ENCODE measurements at places on chromosomes 5 and 9.

DNA sequence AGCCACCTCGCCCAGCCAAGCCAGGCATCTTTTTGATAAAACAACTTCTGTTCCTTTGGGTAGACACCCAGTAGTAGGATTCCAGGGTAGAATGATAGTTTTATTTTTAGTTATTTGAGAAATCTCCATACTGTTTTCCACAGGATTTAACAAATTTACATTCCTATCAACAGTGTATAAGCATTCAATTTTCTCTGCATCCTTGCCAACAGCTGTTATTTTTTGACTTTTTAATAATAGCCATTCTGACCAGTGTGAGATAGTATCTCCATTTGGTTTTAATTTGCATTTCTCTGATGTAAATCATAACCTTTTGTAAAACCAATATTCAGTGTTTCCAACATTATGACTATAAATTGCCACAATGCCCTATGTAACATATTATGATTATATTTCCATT is 28.2 kb upstream of the CCNB1 start:
- no peak for DNase-seq

DNA sequence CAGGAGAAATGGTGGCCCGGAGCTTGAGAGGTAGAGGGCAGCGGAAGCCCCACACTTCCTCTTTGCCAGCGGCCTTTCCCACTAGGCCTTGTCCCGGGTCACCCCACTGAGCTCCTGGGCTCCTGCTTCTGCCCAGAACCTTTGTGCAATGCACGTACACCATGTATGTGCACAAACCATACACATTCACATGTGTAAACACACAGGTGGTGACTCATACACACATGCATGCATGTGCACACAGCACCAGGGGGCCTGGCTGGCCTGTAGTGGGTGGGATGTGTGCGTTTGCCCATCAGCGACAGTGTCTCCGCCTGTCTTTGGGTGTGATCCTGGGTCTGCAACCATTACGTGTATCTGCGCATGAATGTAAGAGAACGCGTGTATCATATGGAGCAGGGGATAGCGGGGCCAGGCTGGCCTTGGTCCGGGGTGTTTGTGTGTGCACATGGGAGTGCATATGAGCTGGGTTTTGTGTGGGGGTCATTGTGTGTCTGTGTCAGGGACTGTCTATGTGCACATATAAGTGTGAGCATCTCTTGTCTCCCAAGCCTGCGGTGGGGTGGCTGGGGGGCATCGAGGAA is 43.7 kb downstream of the PSD2 start:
- DNase-seq = no peak

DNA sequence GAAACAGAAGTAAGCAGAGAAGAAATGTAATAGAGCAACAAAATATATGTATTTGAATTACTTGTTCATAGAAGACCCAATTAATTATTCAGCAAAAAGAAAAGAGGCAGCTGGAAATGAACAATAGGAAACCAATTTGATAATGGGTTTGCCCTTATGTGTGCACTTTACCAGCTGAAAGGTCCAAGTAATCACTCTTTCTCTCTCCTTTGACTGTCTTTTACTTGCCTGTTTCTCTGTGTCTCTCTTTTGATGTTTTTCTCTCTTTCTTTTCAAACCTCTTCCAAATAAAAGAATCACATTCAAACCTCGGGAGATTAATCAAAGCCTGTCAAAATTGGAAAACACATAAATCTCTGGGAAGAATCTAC is 51.5 kb downstream of the CTNND2 start:
- DNase-seq = no peak

DNA sequence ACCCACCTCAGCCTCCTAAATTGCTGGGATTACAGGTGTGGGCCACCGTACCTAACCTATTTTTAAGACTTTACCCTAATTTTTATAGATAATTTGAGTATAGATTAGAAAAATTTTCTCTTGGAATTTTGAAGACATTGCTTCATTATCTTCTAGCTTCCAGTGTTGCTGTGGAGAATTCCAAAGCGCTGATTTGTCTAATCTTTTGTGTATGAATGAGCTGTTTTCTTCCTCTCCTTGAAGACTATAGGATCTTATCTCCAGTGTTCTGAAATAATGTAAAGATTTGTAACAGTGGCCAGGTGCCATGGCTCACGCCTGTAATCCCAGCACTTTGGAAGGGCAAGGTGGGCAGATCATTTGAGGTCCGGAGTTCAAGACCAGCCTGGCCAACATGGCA is 5.7 kb upstream of the SNX24 start:
- no peak for DNase-seq

GRCh38 chr5:153445875-153446579 is 44.4 kb upstream of the GRIA1 start:
- DNase-seq = no peak

DNA sequence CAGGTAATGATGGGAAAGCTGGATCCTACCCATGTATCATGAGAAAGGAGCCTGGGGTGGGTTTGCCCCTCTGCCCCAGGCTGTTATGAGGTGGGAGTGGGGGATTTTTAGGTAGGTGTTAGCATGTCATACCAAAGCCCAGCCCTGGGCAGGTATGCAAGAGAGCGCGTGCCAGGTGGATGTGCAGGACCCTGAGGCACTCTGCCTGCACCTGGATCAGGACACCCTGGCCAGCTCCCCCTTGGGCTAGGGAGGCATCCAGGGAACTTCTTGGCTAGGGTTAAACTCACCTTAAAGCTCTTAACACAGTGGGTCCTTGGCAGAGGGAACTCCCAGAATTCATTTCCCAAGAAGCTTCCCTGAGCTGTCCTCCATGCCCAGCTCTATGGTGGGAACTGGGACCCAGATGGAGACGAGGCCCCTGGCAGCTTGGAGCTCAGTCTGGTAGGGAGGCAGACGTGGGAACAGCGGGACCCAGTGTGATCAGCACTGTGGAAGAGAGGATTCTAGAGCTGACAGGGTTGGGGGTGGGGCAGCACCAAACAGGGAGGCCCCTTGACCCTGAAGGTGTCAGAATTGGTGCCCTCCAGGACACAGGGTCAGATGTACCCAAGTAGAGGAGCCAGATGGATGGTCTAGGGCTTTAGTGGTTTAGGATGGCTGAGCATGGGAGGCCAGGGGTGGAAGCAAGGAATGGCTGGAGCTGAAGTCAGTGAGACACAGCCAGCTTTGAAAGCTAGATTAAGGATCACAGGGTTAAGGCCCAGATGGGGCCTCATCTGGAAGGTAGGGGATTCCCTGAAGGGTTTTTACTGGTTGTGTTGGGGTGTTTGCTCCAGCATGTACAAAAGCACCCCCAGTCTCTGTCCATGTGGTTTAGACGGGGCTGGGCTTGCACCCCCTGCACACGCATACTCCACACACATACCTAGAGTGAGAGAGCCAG is 2.2 kb upstream of the PRR7 start:
- no peak for DNase-seq

DNA sequence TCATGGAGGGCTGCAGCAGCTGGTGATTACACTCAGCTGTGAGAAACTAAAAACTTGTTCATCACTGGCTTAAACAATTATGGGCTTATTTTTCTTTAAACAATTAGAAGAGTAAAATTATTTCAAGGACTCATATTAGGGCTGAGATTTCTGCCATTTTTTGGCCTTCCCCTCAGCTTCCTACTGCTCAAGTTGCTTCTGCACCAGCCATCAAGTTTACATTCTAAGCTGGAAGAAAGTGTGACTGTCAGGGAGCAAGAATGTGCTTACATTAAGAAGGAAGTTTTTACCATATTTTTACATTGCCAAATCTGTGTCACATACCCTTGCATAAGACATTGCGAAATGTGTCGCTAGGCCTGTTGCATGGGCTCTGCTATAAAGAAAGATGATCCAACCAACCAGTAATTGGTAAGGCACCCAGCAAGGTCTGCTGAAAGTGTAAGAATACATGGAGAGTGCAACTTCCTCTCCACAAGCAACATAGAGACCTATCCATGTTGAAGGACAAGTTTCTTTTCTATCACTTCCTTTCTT is 260.3 kb upstream of the CDH10 start:
- no peak for DNase-seq

DNA sequence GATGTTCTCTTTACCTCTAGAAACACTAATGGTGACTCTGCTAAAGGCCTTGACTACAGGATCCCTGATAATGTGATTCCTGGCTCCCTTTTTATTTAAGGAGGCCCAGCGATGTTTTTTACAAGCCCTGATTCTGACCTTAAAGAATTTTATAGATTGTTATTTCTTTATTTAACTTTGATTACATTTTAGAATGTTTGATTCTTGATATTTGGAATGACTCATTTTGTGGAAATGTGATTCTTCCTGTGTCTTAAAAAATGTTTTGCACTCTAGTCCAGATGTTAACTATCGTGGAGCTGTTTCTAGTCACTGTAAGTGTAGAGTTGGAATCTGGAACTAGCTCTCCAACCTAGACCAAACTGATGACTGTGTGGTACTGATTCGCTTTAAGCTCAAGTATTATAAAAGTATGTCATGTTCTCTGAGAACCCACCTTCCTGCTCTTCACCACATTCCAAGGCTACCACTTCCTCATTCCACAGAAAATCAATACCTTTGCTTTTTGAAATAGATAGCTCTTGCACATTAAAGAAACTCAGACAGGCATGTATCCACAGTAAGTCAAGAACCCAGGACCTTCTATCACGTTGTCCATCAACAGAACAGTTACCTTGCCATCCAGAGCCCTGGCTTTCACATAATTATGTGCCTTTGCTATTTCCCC is 65.2 kb downstream of the JMY start:
- DNase-seq = no peak

GRCh38 chr5:143397302-143398052 is 6.0 kb downstream of the NR3C1 start:
- DNase-seq = no peak

DNA sequence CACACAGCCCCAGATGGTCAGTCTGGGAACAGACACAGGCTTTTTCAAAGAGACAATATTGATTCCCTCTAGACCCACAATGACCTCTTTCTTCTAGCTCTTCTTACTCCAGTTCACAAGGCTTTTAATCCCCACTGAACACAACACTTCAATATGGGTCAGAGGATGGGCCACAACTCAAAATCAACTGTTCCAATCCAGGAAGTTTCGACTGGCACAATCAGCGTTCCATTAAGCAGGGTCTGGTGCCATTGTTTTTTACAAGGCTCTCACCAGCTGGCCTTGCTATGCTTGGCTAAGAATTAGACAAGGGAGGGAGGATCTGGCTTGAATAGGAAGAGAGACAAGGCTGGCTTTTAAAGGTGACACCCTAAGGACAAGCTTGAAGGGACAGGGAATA is 199.4 kb upstream of the SLC24A2 start:
- no peak for DNase-seq

DNA sequence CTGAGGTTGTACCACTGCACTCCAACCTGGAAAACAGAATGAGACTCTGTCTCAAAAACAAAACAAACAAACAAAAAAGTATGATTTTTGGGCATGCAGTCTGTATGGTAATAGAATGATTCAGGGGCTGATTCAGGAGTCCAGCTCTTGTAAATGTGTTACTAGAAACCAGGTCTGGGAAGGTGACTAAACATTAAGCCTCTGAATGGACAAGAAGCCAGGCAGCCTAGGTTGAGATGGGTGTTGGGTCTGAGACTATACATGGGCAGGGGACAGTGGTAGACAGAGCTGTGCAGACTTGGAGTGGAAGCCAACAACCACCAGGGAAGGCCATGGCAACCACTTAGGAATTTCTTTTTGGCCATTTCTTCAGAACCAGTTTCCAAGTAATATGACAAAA is 64.9 kb upstream of the TLE1 start:
- no peak for DNase-seq

DNA sequence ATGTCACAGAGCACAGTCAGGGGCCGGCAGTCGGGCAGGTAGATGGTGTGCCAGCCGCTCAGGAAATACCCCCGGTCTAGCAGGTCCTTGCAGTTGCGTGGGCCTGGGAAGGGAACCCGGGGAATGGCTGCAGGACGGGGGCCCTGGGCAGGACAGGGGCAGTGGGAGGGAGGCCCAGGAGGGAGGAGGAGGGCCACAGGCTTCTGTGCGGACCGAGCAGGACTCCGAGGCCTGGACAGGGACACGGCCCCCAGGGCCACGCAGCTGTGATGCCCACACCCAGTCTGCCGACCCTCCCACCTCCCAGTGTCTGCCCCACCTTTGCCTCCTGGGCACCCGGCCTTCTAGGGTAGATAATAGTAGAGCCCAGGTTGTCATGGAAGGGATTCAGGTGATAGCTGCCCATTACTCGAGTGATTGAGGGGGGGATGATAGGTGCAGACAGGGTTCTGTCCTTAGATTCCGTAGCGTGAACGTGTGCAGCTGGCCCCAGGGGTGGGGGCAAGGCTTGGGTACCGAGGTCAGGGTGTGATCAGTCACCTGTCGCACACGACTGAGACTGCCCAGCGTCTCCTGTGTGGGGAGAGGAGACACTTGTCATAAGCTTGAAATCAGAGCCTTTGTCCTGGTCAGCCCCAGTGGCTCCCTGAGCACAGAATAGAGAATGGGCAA is 4.5 kb downstream of the FCN1 start:
- DNase-seq = no peak

- DNase-seq = no peak
These were observed 12.4 kb upstream of the NFIB start for GRCh38 chr9:14326264-14326826.

All from stimulated activated CD4-positive, alpha-beta T cell treated with anti-CD3 and anti-CD28 coated beads, Interleukin-1b, Interleukin-23, amount 100 ng/mL, for 4 hours (primary cell).